Stimulated activated CD8-positive, alpha-beta memory T cell treated with anti-CD3 and anti-CD28 coated beads, Interleukin-7, amount 100 ng/mL, for 24 hours (primary cell): ENCODE measurements at places on chromosomes 5 and 9.

GRCh38 chr9:33860200-33860871 is 43.4 kb downstream of the UBE2R2 start:
- no peak for DNase-seq

- no peak for DNase-seq
Observed at GRCh38 chr5:1883120-1883924, 597 bp upstream of the IRX4 start.

DNA sequence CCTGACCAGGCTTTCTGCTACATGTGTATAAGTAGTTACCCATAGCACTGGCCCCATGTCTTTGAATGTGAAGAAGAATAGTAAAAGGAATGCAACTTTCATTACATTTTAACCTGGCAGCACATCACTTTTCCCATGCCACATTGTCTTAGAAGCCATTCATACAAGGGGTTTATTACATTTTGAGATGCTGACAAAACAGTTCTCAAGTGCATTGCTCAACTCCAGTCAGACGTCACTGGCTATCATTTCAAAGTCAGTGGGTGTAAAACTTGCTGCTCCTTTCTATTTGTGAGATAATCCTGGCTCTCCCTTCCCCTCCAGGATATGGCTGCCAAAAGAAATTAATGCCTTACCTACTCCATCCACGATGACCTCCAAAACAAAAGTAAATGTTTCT is 97.0 kb upstream of the VCAN start:
- no peak for DNase-seq

GRCh38 chr5:158152136-158152535 is 293.2 kb upstream of the CLINT1 start:
- DNase-seq = no peak

- DNase-seq = no peak
Observed at GRCh38 chr5:116423587-116424257, 150.9 kb downstream of the SEMA6A start.

DNA sequence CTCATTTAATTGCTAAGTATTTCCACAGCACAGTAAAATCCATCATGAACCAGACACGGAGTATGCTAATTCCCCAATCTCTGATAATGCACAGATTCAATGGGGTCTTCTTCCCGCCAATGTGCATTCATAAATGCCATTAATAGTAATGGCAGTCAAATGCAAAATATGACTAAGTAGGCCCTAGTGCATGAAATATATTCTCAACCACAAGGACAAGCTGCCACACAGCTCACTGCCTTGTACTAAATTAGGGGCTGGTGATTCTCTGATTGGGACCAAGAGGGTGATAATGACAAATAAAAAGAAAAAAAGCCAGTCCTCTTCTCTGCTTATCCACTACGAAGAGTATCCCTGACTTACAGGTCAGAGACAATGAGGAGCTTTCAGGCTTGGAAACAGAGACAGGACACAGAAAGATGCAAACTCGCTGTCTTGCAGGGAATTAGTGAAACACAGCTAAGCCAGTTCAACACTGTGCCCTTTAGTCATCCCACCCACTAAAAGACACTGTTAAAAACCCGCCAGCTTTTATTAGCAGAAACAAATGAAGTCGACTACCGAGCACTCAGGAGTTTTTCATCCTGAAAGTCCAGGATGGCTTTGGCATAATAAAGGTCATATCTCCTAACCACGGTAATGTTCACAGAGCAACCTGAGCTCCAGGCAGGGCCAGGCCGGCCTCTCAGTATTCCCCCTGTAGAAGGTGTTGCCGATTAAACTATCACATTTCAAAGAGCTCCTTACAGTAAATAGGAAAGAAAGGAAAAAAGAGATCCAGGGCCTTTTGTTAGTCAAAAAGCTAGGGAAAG is 148.1 kb downstream of the EBF1 start:
- DNase-seq = no peak

- DNase-seq = no peak
Observed at GRCh38 chr5:150642567-150642927, 2.1 kb downstream of the SYNPO start.

DNA sequence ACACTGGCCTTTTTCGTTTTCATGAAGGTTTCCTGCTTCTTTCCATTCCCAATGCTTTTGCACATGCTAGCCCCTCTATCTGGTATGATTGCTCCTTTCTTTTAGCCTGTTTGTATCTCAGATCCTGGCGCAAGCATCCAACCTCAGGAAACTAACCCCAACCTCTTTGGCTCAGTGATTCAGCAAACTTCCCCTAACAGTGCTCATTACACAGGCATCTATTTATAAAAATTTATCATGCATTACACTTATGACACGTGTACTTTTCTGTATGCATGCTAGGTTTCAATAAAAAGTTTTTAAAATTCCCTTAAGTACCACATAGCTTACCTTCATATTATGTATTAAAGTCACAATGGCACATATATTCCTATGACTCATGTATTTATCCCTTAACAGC is 218.9 kb downstream of the EPB41L4A start:
- DNase-seq = no peak

DNA sequence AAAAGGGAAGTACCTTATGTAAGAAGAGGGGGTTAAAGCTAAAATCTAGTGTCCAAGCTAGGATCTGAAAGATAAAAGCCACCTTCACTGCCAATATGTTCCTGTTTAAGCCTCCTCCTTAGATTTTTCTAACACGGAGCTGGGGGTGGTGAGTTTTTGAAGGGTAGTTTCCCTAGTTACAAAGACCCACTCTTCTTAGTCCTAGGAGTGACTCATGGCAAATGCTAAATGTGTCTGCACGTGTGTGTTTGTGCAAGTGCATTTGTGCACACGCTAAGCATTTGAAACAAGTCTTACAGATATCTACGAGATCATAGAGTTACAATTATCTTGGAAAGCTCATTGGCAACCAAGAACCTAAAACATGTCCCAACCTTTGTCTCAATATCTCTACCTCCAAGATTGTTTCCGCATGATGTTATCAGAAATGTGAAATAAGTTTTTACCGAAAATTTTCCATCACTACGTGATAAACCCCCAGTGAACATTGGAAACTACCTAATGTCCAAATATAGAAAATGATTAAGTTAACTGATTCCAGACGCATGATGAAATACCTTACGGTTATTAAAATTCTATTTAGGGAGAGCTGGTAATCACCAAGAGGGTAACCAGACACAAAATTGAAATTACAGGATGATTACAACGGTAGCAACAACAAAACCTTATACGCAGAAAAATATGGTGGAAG is 78.0 kb upstream of the HRH2 start:
- no peak for DNase-seq

DNA sequence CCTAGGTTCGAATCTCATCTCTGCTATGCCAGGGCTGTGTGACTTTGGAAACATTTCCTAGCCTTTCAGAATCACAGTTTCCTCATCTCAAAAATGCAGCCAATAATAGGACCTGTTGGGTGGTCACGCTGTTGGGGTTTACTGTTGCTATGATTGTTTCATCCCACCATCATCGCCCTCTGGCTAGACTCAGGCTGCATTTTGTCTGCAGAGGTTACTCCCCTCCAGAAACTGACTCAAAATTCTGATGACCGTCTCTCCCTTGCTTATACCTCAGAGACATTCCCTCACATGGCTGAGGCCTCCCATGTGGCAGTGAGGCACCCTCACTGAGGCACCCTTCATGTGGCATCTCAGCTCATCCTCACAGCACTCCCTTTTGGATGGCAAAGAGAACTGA is 61.6 kb downstream of the COL27A1 start:
- DNase-seq = no peak

- DNase-seq = no peak
Observed at GRCh38 chr9:135945969-135946368, 15.2 kb downstream of the UBAC1 start.

DNA sequence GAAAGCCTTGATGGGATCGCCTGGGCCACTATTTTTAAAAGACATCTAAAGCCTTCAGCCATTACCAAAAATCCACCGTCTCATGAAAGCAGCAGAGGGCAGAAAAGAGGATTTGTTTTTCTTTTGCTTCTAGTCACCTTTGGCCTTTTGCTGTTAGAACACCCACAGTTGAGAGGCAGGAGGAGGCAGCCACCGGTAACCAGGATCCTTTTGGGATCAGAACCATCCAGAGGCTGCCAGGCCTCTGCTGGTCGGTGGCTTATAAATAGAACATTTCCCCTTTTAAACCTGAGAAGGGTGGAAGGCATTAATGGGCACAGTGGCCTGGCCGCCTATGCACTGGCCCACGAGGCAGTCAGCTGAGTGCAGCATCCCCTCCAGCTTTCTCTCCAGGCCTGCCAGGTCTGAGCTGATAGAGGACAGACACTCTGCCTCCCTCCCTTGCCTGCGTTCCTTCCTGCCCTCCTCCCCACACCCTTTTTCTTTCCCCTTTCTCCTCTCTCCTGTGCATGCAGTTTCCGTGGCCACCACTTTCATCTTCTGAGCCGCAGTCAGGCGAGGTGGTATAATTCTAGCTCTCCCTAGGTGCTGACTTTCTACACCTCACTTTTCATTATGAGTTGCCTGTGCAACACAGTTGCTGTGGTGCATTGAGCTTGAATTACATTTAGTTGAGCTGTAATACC is 253.4 kb downstream of the ARHGAP26 start:
- DNase-seq = no peak

- no peak for DNase-seq
Observed at GRCh38 chr5:129046151-129046550, 48.4 kb upstream of the ISOC1 start.

DNA sequence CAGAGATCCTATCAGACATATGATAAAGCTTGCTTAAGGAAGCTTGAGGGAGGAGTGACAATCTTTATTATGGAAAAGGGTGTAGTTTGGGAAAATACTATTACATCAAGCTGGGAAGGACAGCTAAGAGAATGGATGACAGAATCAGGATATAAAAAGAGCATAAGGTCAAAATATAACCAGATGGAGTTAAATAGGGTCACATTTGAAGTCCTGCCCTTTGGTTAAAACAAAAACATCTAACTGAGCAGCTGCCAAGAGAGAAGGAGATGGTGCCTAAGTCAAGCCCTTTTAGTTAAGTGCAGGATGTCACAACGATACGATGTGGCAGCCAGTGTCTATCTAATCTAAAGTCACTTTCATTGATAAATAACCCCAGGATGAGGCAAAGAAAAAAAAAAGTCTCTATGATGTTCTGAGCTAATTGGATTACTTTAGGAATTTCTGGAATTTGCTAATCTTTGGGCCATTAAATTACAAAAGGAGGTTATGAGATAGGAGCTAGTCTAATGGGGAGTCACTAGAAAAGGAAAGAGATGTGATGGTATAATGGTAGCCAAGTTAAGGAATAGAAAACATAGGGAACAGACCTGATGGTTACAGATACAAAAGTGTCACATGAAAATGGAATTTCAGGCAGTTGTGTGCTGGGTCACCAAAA is 365.2 kb downstream of the PDE4D start:
- DNase-seq = no peak

GRCh38 chr5:9670371-9670770 is 40.2 kb upstream of the TAS2R1 start:
- DNase-seq = no peak

DNA sequence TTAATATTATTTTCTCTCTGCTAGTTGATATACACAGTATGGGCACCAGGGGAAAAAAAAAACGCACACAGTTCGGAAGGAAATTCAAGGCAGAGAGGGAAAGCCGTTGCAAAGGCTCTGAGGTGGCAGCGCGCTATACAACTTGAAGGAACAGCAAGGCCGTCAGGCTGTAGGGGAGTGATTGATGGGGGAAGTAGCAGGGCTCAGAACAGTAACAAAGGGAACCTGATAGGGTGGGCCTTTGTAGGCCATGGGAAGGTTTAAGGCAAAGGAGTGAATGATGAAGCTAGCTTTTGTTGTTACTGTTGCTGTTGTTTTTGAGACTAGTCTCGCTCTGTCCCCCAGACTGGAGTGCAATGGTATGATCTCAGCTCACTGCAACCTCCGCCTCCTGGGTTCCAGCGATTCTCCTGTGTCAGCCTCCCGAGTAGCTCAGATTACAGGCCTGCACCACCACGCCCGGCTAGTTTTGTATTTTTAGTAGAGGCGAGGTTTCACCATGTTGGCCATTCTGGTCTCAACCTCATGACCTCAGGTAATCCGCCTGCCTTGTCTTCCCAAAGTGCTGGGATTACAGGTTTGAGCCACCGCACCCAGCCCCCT is 27.0 kb downstream of the AQP7 start:
- DNase-seq = no peak

DNA sequence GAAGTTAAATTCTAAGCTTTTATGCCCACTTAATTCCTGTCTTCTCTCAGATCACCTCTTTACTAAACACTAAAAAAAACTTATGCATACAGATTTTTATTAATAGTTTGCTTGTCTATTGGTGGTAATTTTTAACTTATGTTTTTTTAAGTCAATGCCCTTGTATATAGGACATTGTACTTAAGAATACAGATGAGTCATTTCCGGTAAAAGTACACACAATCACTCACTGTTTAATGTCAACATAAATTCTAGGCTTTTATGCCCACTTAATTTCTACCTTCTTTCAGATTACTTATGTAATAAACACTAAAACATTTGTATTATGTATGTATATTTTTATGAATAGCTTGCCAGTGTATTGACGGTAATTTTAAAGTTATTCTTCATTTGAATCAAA is 872.8 kb upstream of the CDH9 start:
- no peak for DNase-seq

DNA sequence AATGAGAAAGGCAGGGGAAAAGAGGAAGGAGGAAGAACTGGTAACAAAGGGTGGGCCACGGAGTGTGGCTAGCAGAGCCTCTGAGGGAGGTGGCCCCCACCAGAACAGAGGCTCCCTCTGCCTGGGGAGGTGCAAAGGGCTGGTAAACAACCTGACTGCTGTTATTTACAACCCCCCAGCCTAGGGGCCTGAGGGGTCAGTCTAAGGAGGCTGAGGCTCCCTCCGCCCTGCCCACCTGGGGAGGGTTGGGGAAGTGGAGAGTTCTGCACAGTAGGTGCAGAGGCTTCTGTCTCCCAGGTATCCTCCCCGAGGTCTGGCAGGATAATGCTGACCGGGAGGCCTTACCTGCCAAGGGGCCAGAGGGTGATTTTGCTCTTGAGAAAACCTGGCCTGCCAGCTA is 35.6 kb upstream of the SMU1 start:
- DNase-seq = no peak

DNA sequence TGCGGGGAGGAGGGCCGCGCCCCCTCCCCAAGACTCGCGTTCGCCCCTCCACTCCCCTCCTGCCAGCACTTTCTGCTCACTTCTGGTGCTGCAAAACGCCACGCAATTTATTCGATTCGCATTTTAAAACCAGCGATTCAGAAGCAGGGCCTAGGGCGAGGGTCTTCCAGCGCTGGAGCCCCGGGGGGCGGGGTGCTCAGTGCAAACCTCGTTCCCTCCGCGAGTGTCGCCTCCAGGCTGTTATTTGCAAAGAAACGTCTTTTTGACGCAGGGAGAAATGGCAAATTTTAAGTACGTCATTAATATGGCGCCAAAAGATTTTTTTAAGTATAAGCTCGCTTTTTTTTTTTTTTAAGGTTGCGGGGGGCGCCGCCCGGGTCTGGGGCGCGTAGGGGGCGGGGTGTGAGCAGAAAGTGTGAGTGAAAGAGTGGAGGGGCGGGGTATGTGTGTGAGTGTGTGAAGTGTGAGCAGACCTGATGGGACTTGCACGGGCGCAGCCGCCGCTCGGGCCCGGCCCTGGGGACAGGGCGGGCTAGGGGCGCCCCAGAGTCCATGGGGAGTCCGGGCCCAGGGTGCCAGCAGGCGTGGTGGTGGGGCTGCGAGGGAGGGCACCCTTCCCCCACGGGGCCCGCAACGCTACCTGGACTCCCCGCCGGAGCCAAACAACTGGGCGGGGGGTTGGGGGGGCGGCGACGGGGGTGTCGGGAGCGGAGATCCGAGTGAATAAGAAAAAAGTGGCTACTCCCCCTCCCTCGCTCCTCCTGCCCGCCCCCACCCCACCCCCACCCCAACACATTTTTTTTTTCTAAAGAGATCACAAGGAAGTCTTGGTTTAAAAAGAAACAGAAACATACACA is at the start of gene JADE2:
JADE2 (plus strand) TSS at position 845 of the 857 bp plus-strand sequence. CDS start 10,188 bp downstream, outside the sequence.
- DNase-seq = peak; percentile 37
